ENCODE measurements at places on chromosomes 7 and 10.

GRCh38 chr7:51075681-51076580 lies 240.7 kb downstream of the COBL start:
- peaks cover 4% of the 10 kb centered on the region for H3K4me1 ChIP-seq
- no peak for DNase-seq
- no peak overlapping the region for H3K27ac ChIP-seq
- H3K27me3 ChIP-seq, result no peaks in the 10 kb centered on the region

DNA sequence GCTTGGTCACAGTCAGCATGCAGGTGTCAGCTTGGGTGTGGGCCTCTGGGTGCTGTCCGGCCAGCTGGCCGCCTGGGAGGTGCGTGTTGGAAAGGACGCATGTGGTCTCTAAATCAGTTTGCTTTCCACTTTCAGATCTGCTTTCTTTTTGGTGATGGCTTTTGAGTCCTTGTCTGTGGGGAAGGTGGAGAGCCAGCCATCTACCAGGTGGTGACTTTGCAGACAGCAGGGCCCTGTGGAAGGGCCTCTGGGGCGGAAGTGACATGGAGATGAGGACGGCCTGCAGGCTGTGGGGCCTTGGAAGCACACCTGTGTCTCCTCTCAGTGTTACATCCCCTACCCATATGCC lies 59.4 kb downstream of the WDR37 start:
- no peaks in the 10 kb centered on the region for H3K27me3 ChIP-seq
- no peaks in the 10 kb centered on the region for H3K4me1 ChIP-seq
- H3K27ac ChIP-seq, result no peak overlapping the region
- H3K4me3 ChIP-seq, result no peak overlapping the region

GRCh38 chr10:118610577-118610976 lies 15.1 kb upstream of the PRLHR start:
- no peaks in the 10 kb centered on the region for H3K27me3 ChIP-seq
- no peak overlapping the region for H3K27ac ChIP-seq
- no peaks in the 10 kb centered on the region for H3K4me1 ChIP-seq
- H3K4me3 ChIP-seq, result no peak overlapping the region
- H3K36me3 ChIP-seq, result no peaks in the 10 kb centered on the region
- no peak for DNase-seq

- DNase-seq, result no peak
- H3K27ac ChIP-seq, result no peak overlapping the region
- H3K36me3 ChIP-seq, result no peaks in the 10 kb centered on the region
- H3K27me3 ChIP-seq, result no peaks in the 10 kb centered on the region
These were observed 3.2 kb downstream of the RSU1 start for GRCh38 chr10:16814012-16814411.

DNA sequence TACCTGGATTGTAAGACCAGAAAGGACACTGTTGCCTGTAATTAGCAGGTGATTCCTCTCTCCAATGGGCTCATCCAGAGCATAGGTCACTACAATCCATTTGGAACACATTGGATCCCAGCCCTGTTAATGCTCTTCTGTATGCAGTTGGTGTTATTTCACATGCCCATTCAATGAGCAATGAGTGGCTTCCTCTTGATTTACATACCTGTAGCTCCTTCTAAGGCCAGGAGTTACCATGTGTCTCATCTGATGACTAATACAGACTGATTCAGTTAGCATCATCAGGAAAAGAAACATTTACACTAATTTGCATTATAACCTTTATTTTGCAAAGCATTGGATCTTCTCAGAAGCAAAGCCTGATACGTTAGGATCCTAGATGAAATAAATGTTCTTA lies 83.1 kb upstream of the NPVF start:
- no peaks in the 10 kb centered on the region for H3K27me3 ChIP-seq
- H3K4me1 ChIP-seq, result no peaks in the 10 kb centered on the region
- no peak overlapping the region for H3K4me3 ChIP-seq
- H3K27ac ChIP-seq, result no peak overlapping the region
- H3K36me3 ChIP-seq, result no peaks in the 10 kb centered on the region

GRCh38 chr7:143967398-143967797 lies 12.8 kb downstream of the OR2F1 start:
- no peaks in the 10 kb centered on the region for H3K4me1 ChIP-seq
- H3K36me3 ChIP-seq, result no peaks in the 10 kb centered on the region
- H3K27ac ChIP-seq, result no peak overlapping the region
- no peak for DNase-seq

DNA sequence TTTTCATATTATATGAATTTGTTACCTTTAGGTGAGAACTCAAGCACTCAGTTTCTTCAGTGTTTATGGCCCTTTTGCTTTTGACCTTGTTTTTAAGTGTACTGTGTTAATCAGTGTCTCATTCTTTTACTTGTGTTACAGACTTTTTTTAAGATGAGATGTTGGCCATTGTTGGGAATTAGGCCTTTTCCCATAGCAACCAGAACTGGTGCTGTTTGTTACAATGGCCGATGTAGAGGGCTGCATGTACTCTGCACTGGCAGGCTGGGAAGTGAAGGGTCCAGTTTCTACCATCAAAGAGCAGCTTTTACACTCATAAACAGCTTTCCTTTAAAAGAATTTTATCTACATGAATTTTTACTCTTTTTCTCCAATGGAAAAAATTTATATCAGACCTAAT lies 65.1 kb downstream of the SHH start:
- no peak for DNase-seq
- no peaks in the 10 kb centered on the region for H3K27me3 ChIP-seq
- no peaks in the 10 kb centered on the region for H3K4me1 ChIP-seq
- no peak overlapping the region for H3K4me3 ChIP-seq
- no peak overlapping the region for H3K27ac ChIP-seq
- peaks cover 10% of the 10 kb centered on the region for H3K36me3 ChIP-seq

- H3K27ac ChIP-seq, result peak overlapping the region; percentile 25
- no peaks in the 10 kb centered on the region for H3K27me3 ChIP-seq
- H3K4me1 ChIP-seq, result peaks cover 6% of the 10 kb centered on the region
- no peaks in the 10 kb centered on the region for H3K36me3 ChIP-seq
These were observed 537 bp downstream of the FOXK1 start for GRCh38 chr7:4682621-4683042.

DNA sequence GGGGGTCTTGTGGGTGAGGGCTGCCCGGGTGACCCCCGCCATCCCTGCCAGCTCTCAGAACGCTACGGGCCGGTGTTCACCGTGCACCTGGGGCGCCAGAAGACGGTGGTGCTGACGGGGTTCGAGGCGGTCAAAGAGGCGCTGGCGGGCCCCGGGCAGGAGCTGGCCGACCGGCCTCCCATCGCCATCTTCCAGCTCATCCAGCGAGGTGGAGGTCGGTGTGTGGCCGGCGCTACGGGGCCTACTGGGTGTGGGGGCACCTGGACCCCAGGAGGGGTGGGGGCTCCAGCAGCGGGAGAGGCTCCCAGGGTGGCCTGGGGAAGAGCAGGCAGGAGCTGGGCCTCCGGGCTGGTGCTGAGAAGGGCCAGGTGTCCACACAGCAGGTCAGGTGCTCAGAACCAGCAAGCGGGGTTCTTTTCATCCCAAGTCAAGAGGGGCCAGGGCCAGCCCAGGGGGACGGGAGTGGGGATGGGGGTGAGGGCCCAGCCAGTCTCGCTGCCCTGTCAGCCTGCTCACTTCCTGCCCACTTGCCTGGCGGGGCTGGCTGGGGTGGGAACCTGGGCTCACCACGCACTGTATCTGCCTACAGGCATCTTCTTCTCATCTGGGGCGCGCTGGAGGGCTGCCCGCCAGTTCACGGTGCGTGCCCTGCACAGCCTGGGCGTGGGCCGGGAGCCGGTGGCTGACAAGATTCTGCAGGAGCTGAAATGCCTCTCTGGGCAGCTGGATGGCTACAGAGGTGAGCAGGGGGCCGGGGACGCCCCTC lies 1.6 kb downstream of the CYP2W1 start:
- no peak overlapping the region for H3K27ac ChIP-seq
- no peaks in the 10 kb centered on the region for H3K36me3 ChIP-seq
- H3K4me3 ChIP-seq, result no peak overlapping the region
- H3K27me3 ChIP-seq, result no peaks in the 10 kb centered on the region

DNA sequence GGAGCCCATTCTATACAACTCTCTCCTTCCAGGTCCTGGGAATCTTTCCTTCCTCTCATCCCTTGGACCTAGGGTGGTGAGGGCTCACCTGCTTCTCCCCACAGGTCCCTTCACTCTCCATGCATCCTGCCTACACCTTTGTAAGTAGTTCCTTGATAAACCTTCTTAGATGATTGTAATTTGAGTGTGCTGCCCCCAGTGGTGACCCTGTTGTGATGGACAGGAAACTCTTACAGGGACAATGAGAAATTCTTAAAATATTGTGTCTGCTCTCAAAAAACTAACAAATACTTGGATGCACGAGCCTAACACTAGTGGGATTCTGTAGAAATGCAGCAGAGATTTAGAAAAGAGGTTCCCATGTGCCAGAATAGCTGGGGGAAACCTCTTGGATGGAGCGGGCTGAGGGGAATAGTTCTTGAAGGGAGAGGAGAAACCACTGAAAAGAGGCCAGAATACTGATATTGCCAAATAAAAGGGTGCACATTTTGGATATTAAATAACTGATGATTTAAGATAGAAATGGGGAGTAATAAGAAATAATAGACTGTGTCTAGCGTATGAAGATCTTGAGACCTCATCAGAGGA lies 6.7 kb upstream of the PAXIP1 start:
- H3K4me3 ChIP-seq, result no peak overlapping the region
- no peaks in the 10 kb centered on the region for H3K27me3 ChIP-seq
- H3K36me3 ChIP-seq, result no peaks in the 10 kb centered on the region
- H3K27ac ChIP-seq, result no peak overlapping the region

GRCh38 chr7:34757570-34758110 lies 99.6 kb downstream of the NPSR1 start:
- no peak for DNase-seq
- no peaks in the 10 kb centered on the region for H3K36me3 ChIP-seq
- no peak overlapping the region for H3K27ac ChIP-seq
- no peaks in the 10 kb centered on the region for H3K27me3 ChIP-seq
- no peak overlapping the region for H3K4me3 ChIP-seq

GRCh38 chr10:73433538-73433867 lies at the start of gene MSS51:
MSS51 (minus strand) TSS chr10:73433561; CDS start chr10:73428284, 5,277 bp downstream.
- DNase-seq, result peak; percentile 34
- H3K27me3 ChIP-seq, result no peaks in the 10 kb centered on the region
- H3K4me1 ChIP-seq, result no peaks in the 10 kb centered on the region
- no peak within 1 kb of the TSS for H3K4me3 ChIP-seq

DNA sequence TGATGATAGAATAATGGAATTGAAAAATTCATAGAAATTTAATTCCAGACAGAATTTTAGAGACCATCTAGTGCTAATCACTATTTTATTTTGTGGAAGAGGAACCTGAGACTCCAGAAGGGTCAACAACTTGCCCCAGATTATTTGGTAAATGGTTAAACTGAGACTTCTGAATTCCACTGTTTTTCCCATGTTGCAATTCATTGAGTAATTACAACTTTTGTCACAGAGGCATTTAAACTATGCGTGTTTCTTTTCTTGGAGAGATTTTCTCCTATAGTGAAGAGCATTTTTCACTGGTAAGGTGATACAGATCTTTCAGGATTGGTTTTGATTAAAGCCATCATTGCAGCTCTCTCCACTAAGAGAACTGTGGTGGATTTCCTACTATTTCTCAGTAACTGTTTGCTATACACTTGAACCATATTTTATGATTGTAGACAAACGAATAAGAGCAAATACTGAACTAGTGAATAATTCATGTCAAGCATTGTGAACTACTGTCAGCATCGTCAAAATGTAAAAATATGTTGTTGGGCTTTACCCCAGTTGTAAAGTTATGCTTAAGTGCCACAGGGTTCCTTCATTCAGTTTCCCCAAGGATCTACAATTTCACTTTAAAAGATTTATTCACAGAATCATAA lies 26.5 kb downstream of the LRGUK start:
- H3K36me3 ChIP-seq, result no peaks in the 10 kb centered on the region
- peaks cover 3% of the 10 kb centered on the region for H3K4me1 ChIP-seq
- H3K4me3 ChIP-seq, result no peak overlapping the region
- H3K27me3 ChIP-seq, result no peaks in the 10 kb centered on the region

- H3K27ac ChIP-seq, result no peak overlapping the region
- no peaks in the 10 kb centered on the region for H3K36me3 ChIP-seq
- no peak overlapping the region for H3K4me3 ChIP-seq
- no peaks in the 10 kb centered on the region for H3K4me1 ChIP-seq
- no peaks in the 10 kb centered on the region for H3K27me3 ChIP-seq
- no peak for DNase-seq
These were observed 167.9 kb downstream of the CPEB3 start for GRCh38 chr10:92122941-92123450.

- DNase-seq, result peak; percentile 93
- H3K4me3 ChIP-seq, result no peak overlapping the region
- no peaks in the 10 kb centered on the region for H3K27me3 ChIP-seq
- no peaks in the 10 kb centered on the region for H3K4me1 ChIP-seq
- H3K36me3 ChIP-seq, result no peaks in the 10 kb centered on the region
These were observed 23.6 kb upstream of the PFKP start for GRCh38 chr10:3043512-3044368.

DNA sequence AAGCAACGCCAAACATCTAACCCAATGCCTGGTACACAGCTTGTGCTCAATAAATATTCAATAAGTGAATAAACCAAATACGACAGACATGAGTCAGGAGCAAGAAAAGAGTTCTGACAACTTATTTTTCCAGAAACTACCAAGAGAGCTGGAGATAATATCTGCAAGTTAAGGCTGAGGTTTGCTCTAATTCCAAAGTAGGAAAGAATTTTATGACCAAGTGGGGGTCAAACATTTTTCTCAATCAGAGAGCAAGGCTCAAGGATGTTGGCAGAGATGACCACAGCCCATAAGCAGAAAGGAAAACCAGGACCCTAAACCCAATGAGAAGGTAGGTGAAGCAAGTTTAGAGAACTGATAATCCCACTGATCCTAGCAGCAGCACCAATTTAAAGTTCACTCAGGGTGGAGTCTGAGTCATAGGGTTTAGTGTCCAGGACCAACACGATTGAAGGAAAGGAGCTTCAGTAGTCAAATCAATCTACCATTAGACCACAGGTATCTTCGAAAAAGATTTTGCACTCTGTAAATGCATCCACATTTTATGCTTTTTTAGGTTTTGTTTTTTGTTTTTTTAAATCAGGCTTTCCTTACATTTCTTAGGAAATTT lies 49.3 kb upstream of the KCNIP2 start:
- no peak overlapping the region for H3K27ac ChIP-seq
- no peak for DNase-seq
- H3K27me3 ChIP-seq, result no peaks in the 10 kb centered on the region
- no peak overlapping the region for H3K4me3 ChIP-seq
- peaks cover 7% of the 10 kb centered on the region for H3K4me1 ChIP-seq
- H3K36me3 ChIP-seq, result no peaks in the 10 kb centered on the region

GRCh38 chr7:70615066-70615606 lies 516.8 kb upstream of the GALNT17 start:
- H3K27me3 ChIP-seq, result no peaks in the 10 kb centered on the region
- H3K4me3 ChIP-seq, result no peak overlapping the region
- peaks cover 8% of the 10 kb centered on the region for H3K4me1 ChIP-seq
- no peak for DNase-seq
- H3K36me3 ChIP-seq, result no peaks in the 10 kb centered on the region

DNA sequence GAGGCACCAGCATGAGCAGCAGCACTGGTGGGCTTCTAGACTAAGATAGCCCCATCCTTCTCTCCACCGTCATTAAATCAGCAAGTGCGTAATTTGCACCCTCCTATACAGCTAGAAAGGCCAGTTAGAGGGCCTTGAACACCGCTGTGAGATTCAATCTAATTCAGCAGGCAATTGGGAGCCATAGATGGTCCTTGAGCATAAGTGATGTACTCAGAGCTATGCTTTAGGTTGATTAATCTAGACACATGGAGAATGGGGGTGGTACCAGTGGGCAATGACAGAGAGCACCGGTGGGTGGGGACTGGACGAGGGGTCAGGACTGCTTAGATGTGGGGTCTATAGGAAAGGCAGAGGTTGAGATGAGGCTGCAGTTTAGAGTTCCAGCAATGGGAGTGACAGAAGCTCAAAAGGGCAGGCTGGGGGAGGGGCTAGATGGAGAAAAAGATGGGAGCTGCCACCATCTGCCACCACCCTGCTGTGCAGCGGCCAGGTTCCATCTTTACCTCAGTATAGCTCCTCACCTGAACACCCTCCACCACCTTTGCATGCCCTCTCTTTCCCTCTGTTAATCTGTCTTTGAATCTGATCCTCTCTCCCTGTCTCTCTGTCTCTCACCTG lies 87.3 kb downstream of the C10orf105 start:
- no peak overlapping the region for H3K27ac ChIP-seq
- no peak for DNase-seq
- H3K36me3 ChIP-seq, result no peaks in the 10 kb centered on the region
- H3K4me1 ChIP-seq, result peaks cover 41% of the 10 kb centered on the region

Measured in mesendoderm (in vitro differentiated cells).